ENCODE measurements at places on chromosomes 11 and 22.
A peak's percentile ranks its signal among the peaks of the same experiment; 100 is the strongest.

DNA sequence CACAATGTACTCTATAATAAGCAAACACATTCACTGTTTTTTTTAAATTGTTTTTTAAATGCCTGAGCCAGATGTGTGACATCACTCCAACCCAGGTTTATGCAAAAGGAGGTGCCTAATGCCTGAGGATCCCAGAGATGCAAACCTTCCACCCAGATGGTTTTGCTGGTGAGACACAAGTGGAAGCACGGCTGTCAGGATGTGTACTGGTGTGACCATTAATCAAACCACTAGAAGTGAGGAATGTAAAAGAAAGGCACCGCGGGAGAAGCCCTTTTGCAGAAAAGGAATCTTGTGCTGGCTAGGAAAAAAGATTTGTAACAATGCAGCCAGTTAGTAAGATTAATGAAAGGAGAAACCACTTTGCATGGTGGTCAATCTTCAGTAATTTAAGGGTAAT is 407.4 kb downstream of the LARGE1 start:
- no peak for DNase-seq

GRCh38 chr11:65404210-65404609 is 17.8 kb downstream of the FRMD8 start:
- no peak for DNase-seq

- no peak for DNase-seq
Measured at GRCh38 chr11:126893796-126894195, 106.8 kb downstream of the KIRREL3 start.

- no peak for DNase-seq
Measured at GRCh38 chr11:78311702-78312371, 105.8 kb downstream of the GAB2 start.

DNA sequence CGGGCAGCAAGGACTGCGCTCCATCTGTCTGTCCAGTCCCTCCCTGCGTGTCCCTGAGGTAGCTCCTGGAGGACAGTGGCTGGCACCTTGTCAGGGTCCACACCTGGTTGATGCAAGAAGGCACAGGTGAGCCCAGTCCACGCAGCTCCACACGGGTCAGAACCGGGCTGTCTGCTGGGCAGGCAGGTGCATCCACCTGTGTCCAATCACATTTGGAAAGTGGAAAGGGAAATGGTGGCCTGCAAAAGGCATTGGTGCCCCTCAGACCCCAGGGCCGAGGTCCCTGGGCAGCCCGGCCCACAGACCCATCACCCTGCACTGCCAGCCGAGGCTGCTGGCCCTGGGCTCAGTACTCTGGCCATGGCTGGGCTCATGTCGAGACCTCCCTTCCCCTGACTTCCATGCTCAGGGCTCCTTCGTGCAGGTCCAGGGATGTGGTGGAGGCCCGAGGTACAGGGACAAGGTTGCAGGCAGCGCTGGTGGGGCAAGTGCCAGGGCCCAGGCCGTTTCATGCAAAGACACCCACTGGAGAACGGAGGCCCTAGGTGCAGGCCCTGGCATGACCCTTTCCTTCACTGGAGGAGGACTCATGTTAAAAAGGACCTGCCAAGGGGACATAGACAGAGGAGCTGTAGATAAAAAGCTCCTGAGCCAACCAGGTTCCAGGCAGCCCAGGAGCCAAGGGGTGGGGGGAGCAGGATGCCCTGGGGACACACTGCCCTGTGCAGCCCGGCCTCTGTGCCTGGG is 38.9 kb upstream of the TH start:
- no peak for DNase-seq

DNA sequence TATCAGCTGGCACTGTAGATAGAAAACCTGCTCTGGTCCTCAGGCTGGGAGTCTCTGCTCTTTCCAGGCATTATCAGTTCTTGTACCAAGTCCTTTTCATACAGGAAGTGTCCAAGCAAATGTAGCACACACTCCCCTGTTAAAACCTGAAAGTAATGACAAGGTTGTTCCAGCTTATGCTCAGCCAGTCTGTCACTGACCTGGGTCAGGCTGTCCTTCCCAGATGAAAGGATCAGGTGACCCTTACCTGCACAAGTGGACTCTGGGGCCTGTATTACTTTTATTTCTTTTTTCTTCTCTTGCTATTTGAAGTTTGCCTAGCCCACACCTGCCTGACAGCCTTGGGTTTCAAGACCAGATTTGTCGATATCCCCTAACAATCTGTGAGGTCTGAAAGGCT is 156.3 kb upstream of the SESN3 start:
- no peak for DNase-seq

DNA sequence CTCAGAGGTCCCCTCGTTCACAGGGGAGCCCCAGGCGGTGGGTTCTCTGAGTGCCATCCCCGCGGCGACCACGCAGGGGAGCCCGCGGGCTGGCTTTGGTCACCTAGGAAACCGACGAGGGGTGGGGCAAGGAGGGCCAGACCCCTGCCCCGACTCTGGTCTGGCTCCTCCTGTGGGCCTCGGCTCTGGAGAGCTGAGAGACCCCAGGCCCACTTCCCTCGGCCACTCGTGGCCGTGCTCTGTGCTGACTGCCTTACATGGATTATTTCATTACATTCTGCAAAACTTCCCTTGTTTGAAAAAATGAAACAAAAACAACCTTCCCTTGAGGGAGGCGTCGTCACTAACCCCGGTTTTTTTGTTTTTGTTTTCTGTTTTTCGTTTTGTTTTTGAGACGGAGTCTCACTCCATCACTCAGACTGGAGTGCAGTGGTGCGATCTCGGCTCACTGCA is 15.1 kb upstream of the CYTH4 start:
- peak; percentile 27 for DNase-seq

GRCh38 chr11:123110397-123110796 is 48.5 kb upstream of the HSPA8 start:
- DNase-seq: no peak

Data from right renal pelvis (tissue), 4 donors.